CD4-positive, alpha-beta T cell treated with Interferon alpha-2 for 1 hour (primary cell): ENCODE measurements at places on chromosomes 7 and 10.

DNA sequence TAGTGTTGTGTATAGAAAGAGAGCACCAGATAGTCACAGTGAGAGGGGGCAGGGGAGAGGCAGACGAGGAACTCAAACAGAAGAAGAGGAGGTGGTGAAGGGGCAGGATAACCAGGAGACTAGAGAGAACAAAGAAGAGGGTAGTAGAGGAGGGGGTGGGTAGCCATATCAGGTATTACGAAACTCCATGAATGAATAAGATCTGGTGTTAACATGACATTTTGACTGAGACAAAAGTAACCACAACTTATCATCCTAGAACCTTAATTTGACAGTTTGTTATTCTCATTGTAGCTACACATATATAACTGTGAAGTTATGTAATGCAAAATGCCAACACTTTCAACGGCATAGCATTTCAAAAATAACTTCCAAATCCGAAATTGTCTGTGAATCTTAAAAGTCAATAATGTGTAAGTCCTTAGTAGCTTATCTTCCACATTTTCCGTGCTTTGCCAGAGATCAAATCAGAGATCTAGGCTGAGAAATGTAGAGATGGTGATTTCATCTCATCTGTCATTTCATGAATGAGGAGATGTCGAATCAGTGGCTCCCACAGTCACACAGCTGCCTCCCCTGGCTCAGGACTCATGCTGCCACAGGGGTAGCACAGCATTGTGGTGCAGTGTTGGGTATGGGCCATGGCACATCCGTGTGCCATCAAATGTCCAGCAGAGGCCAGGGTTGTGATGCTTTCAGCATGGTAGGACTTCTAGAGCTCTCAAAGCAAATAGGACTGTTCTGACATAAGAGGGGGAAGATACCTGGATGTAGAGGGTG lies 202.1 kb downstream of the HECW1 start:
- no peak for DNase-seq

DNA sequence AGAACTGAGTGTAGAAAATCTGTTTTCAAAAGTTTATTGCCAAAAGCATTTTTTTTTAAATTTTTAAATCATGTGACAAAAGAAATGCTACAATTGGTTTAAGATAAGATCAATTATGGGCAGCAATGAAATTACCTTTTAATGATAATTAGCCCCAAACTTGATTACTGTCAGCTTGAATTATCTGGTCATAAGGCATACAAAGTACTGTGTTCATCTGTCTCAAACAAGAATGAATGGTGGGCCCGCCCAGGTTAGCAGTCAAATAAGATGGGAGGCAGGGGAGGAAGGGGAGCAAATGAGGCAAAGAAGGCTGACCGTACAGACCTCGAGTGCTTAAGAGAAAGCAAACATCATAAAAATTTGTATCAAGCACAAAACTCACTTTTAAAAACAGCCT lies 68.1 kb downstream of the JAZF1 start:
- DNase-seq = no peak

DNA sequence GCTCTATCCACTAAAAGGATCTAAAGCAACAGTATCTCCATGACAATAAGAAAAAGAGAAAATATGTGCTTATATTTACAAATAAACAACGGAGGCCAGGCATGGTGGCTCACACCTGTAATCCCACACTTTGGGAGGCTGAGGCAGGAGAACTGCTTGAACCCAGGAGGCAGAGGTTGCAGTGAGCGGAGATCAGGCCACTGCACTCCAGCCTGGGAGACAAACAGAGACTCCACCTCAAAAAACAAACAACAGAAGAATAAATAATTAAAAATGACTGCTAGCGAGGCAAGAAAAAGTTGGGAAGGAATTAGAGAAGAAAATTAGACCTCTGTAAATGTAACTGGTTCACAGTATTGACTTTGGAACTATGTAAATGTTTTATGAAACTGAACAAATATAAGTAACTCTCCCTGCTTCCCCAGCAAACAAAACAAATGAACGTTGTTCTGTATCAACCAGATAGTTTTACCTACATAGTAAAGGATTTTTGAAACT lies 17.1 kb downstream of the TRIM24 start:
- no peak for DNase-seq

DNA sequence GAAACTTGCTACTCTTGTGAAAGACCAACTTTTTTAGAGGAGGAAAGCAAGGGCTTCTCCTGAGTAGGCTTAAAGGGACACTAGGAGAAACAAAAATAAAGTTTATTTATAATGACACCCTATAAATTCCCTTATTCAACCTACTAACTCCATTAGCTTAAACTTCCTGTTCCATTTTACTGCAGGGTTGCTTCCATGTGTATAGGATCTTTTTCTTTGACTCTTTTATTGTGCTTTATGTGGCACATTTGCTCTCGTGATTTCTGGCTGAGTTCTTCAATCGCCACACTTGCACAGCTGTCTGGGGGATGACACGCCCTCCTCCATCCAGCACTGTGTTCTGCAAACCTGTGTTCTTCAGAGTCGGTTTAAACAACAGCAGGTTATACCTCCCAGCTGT lies 225.7 kb upstream of the NPVF start:
- DNase-seq = no peak

DNA sequence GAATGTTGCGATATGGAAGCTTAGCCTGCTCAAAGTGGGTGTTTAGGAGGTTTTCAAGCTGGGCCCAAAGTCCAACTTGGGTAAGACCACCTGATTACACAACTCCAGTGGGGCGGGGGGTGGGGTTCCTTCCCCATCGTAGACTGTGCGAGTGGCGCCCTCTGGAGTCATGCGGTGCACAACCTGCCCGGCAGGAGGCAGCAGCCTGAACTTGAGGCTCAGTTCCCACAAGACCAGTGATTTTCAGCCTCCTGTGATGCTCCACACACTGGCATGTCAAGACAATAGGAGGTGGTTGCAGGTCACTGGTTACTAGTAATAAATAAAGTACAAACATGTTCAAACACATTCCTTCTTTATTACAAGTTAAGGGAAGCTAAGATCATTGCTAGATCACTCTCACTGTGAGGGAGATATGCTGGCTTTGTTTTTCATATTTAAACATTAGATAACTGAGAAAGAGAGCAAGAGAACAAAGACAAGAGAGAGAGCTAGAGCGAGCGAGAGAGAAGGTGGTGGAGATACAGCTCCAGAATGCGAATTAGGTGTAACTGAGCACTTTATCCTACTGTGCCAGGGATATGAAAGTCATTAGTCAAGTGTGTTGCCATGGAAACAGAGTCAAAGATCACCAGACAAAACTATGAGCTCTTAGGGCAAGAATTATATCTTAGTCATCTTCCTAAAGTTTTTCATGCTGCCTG lies 97.4 kb upstream of the BMPER start:
- DNase-seq = no peak

DNA sequence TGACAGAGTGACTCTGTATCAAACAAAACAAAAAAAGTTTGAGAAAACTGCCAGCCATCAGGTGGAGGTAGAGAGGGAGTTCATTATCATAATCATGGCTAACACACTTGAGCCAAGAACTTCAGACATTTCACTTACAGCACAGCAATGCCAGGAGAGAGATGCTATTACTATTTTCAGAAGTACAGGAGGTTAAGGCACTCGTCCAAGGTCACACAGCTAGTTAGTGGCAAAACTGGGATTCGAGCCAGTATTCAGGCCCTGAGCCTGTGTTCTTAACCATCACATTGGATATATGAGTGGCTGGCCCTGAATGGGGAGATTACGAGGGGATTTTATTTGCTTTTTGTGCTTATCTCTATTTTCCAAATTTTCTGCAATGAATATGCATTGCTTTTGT lies 24.8 kb upstream of the UNC5B start:
- no peak for DNase-seq

- peak; percentile 8 for DNase-seq
Measured at GRCh38 chr10:14742815-14743214, 31.9 kb downstream of the FAM107B start.

- no peak for DNase-seq
Measured at GRCh38 chr7:47497367-47498096, 84.4 kb downstream of the TNS3 start.

DNA sequence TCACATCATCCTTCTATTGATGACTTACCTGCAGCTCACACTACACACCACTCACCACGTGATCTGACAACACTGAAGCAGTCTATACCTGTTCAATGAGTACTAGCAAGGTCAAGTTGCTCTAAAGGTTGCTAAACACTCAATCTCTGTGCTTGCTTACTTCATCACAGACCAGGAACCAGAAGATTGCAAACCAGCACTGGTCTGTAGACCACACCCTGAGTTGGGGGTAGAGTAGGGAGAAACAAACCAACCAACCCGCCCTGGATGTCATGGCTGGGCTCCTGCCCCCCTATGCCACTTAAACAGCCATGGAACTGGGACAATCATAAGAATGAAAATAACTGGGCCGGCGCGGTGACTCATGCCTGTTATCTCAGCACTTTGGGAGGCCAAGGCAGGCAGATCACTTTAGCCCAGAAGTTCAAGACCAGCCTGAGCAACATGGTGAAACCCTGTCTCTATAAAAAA lies 19.6 kb downstream of the DLG5 start:
- no peak for DNase-seq

GRCh38 chr10:7054915-7055314 lies 355.9 kb downstream of the SFMBT2 start:
- no peak for DNase-seq

DNA sequence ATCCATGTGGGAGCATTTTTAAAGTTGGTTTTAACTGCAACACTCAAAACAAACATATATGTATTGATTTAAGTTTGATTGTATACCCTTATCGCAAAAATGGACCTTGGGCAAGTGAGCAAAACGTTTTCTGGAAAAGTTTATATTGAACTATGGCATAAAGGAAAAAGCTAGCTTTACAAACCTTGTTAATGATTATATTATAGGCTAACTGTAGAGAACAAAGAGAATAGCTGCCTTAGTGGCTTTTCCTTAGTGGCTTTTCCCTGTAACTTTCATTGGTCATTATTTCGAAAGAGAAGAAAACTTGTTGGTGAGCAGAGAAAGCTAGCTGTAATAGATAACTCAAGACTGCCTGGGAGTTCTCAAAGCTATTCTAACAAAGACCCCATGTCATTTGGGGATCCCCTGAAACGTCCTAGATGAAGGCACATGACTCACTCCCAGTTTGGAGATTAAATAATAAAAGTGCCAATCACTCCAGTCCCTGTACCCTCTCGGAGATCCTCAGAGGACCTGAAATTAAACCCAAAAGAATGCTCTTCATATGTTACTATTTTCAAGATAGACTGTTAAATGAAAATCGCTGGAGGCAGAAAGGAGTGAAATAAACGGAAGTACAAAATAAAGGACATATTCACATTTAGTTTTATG lies 92.1 kb downstream of the SRI start:
- no peak for DNase-seq

- no peak for DNase-seq
Measured at GRCh38 chr7:104814671-104815400, 199.2 kb upstream of the KMT2E start.

DNA sequence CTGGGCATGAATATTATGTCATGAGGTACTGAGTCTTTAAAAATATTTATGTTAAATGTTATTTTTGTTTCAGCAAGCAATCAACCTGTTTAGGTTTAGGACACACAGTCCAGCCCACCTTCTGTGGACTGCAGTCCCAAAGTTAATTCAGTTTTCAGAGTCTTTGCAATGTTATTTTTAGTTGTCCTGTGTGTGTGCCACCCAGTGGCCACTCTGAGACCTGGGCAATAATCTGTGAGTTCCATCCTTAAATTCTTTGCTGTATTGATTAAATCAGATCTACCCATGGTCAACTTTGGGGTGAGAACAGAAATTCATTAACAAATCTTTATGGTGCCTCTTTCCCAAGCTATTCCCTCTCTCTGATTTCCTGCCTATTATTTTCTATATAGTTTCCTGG lies 415.1 kb downstream of the CCSER2 start:
- DNase-seq = no peak

DNA sequence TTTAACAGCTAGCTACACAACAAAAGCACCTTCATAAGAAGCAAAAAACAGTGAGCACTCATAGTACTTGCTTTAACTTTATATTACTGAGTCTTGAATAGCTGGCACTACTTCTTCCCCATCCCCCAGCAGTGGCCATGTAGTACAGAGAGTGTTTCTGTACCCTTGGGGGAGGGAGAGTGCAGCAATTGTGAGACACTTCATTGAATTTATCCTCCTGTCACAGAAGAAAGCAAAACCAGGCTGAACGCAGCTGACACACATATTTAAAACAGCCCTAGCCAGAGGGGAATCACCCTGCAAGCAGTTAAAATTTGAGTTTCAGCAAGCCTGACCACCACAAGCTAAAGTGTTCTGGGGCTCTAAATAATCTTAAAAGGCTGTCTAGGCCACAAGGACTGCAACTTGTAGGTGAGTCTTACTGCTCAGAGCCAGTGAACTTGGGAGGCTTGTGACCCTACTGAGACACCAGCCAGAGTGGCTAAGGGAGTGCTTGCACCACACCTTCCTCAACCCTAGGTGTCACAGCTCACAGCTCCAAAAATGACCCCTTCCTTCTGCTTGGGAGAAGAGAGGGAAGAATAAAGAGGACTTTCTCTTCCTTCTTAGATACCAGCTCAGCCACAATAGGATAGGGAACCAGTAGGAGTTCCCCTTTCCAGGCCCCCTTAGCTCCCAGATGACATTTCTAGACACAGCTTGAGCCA lies 97.7 kb upstream of the MEOX2 start:
- DNase-seq = no peak

DNA sequence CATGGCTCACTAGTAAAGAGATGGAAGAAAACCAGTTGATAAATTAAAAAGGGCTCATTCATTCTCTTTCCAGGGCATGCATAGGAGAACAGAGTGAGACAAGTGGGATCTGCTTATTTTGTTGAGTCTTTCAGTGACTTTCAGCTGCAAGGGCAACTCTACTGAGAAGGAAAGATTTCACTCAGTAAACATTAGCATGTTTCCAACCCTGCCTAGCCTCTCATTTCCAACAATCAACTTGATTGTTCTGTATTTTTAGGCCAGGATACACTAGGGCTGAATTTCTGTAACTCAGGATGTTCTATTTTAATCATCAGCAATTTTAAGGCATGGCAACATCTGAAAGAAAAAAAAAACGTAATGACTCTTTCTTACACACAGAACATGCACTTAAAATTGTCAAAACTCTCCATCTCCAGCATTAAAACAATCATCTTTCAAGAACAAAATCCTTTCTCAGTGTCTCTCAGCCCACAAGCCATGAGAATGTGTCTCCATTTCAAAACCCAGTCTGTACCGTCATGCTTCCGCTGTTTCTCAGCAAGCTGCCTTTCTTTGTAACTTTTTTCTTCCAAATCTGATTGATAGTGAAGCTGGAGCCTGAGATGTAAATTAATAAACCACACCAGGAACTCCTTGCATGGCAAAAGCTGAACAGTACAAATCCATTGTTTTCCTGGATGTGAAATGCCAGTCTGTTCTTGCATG lies 147.2 kb upstream of the KLF14 start:
- DNase-seq = no peak

- no peak for DNase-seq
Measured at GRCh38 chr10:45023426-45023825, 22.7 kb downstream of the ZNF22 start.
